ENCODE measurements at places on chromosomes 13 and 19.

DNA sequence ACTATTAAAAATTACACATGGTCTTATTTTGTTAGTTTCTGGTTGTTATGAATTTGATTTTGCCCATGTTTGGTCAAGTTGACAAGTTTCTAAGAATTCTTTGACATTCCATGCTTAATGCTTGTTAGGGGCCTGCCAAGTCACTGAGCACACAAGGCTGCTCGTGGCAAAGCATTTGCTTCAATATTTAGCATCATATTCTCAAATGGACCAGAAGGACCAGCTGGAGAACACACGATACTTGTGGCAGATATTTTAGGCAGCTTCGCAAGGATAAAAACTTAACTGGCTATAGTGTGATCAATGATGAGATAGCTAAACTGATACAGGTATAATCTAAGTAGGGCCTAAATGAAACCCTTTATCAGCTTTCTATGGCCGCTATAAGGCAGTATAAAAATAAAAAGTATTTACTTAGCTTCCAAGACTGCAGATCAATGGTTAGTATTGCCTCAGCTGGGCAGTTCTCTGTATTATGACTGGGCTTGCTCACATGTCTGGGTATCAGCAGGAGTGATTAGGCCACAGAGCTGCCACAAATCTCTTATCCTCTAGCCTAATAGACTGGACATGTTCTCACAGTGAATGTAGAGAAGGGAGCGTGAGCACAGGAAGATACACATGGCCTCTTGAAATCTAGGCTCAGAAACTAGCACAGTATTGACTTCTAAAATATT lies 155.9 kb upstream of the SPRY2 start:
- no peak for DNase-seq

DNA sequence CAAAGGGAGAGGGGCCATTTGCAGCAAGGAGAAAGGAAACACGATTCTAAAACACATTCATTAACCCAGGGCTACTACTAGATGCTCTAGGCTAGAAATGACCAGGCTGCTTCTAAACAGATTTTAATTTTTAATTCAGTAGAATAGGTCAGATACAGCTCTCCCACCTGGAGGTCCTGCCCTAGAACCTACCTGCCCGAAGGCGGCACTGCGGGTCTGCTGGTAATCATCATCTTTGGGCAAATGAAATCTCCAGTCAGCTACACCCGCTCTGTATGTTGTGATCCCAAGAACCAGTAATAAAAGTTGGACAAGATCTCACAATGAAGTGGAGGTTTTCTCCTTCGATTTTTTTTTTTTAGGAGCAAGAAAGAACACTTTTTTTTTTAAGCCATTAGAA lies 345.3 kb downstream of the ENOX1 start:
- no peak for DNase-seq

DNA sequence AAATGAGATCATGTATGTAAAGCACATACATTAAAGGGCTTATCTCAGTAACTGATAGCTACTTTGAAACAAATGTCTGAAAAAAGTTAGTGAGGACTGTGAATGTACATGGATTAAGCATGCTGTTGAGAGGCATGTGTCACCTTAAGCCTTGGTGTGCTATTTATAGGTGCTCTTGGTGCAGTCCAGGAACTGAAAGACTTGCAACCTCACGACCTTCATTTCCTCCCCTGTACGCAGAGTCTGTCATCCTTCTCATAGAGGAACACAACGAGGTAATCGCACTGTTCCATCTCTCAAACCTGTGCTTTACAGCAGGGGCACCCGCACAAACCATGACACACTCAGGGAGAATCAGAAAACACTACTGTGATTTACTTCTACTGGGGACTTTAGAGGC lies 65.6 kb downstream of the UFM1 start:
- no peak for DNase-seq

DNA sequence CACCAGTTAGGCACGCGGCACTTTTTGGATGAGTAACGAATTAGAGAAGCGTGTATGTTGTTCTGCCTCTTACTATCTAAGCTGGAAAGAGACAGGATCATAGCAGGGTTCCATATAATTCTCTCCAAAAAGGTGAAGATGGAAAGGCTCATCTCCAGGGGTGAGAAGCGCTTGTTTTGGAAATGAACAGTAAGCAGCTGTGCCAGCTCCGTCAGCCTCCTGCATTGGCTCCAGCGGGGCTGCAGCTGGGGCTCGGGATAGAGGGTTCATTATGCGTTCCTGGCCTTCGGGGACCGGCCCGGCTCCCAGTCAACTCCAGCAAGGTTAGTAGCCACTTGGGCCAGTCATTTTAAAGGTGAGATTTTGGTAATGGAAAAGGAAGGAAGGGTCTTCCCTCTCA lies 155.5 kb downstream of the COL4A1 start:
- no peak for DNase-seq

DNA sequence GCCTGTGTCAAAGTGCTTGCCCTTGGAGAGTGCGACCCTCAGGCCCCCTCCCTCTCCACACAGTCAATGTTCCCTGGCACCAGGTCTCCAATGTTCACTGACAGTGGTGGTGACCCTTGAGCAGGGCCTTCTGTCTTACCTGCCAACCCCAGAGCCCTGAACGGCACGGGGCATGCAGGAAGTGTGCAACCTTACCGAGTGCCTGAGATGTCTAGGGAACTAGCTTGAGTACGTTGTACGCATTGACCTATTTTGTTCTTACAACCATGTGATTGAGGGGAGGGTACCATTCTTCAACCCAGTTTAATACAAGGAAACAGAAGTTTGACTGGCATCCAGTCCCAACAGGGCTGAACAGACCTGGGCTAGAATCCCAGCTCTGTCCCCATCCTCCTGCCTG lies 13.2 kb downstream of the MAG start:
- no peak for DNase-seq

GRCh38 chr13:42000846-42001245 lies 39.9 kb upstream of the VWA8 start:
- no peak for DNase-seq
